Activated CD4-positive, alpha-beta T cell treated with anti-CD3 and anti-CD28 coated beads for 36 hours (primary cell): ENCODE measurements at places on chromosomes 7 and 10.

DNA sequence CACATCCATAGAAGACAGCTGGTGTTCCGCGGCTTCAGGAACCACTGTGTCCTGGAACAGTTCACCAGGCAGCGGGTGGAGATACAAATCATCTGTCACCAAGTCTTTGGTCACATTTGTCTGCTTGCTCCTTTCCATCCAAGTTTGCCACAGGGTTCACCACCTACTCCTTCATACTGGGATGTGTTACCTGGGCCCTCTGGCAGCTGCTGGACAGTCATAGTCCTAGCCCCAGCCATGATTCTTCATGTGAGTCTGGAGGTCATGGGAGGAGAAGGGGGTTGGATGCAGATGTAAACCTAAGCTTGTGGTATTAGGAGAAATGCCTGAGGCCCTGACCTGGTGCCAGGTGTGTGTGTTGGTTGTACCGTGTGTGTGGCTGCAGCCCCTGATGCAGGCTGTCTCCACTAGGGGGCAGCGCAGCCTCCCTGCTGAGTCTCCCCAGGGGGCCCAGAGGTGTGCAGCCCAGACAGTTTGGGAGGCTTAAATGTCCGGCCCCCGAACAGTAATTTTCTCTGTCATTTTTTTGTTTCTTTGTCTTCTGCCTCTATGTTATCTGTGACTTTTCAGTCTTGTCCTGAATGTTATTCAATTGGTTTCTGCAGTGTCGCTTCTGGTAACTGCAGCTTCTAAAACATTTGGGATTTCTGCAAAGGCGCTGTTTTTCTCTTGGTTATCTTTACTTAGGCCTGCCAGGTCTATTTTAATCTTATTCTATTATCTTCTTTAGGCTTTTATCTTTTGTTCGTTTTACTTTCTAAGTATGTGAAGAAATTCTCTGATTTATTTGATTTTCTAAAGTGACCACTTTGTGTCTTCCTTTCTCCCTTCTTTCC is 14.8 kb downstream of the NPS start:
- no peak overlapping the region for H3K4me3 ChIP-seq
- H3K36me3 ChIP-seq = no peaks in the 10 kb centered on the region
- no peaks in the 10 kb centered on the region for H3K4me1 ChIP-seq
- DNase-seq = peak; percentile 70
- no peak overlapping the region for H3K27ac ChIP-seq

DNA sequence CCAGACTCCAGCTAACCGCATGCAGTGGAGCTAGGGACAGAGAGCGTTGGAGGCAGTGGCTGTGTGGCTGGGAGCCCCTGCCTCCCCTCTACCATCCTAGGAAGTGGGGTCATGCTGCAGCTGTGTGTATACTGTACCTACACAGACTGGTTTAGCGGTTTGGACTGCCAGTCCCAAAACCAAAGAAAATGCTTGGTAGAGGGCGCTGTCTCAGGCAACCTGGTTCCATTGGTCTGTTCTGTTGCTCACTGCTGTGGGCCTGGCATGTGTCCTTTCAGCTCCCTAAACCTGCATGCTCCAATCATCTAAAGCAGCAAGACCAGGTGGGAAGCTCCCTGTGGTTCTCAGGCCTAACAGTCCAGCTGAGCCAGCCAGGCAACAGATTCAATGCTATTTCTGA is 4.5 kb downstream of the RBP4 start:
- no peak overlapping the region for H3K27ac ChIP-seq
- no peak for DNase-seq
- no peak overlapping the region for H3K4me3 ChIP-seq
- no peaks in the 10 kb centered on the region for H3K36me3 ChIP-seq
- H3K4me1 ChIP-seq = no peaks in the 10 kb centered on the region

- H3K4me1 ChIP-seq = no peaks in the 10 kb centered on the region
- no peak for DNase-seq
These were observed 51.1 kb downstream of the GNA12 start for GRCh38 chr7:2792856-2793487.

DNA sequence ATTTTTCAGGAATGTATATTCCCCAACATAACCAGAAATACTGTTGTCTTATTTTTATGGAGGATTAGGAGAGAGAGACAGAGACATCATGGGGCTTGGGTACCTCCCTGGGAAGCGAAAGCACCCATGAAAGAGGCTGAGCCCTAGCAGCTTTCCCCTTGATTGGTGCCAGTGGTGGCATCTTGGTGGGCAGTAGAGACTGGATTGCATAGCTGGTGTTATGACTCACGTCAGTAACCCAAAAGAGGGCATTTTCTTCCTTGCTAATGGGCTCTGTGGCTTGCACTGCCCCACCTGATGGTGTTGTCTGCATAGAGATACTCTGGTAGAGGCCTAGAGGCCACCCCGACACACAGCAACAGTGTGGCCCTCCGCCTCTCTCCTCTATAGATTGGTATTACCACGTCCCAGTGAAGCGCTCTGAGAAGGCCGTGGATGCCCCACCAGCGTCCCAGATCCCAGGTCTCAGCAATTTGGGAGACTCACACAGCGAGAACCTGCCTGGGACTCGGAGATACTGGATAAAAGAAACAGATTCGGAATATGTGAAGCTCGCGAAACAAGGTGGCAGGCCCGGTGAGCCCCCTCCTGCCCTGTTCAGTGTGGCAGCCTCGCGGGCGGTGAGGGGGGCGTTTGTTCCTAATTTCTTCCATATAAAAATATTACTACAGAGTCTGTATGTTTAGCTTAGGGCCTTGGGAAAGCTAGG is 5.8 kb downstream of the C7orf57 start:
- no peak overlapping the region for H3K4me3 ChIP-seq
- H3K27ac ChIP-seq = peak overlapping the region; percentile 80
- peaks cover 39% of the 10 kb centered on the region for H3K4me1 ChIP-seq

DNA sequence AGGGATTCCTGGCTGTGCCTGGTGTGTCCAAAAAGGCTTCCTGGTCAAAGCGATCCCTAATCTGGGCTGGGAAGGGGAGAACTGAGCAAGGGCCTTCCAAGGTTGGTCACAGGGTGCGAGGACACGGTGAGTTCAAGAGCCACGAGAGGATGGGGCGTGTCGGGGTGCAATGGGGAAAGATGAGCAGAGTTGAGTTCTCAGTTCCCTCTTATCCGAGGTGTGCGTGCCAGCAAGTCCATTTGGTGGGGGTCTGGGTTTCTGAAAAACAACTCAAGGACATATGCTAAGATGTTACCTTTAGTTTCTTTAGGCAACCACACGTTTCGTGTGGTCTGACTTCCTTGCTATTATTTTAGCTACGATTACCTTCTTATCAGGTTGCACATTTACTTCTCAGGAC is 1.3 kb downstream of the ZNF775 start:
- peaks cover 3% of the 10 kb centered on the region for H3K36me3 ChIP-seq
- no peaks in the 10 kb centered on the region for H3K27me3 ChIP-seq
- DNase-seq = no peak

DNA sequence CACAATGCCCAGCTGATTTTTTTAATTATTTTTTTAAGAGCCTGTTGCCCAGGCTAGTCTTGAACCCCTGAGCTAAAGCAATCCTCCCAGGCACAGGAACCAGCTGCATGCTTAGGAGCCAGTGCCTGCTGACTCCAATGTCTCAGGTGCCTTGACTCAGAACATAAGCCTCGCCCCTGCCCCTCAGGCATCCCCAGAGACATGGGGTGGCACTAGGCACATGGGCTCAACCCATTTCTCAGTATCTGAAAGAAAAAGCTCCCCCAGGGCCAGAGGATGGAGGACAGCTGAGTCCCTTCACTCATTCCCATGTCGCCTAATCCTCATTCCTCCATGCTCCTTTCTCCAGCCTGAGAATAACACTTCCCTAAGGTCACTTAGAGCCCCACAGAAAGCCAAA is 39.1 kb downstream of the KCNH2 start:
- peaks cover 41% of the 10 kb centered on the region for H3K4me1 ChIP-seq
- DNase-seq = no peak
- no peaks in the 10 kb centered on the region for H3K36me3 ChIP-seq
- H3K4me3 ChIP-seq = no peak overlapping the region

DNA sequence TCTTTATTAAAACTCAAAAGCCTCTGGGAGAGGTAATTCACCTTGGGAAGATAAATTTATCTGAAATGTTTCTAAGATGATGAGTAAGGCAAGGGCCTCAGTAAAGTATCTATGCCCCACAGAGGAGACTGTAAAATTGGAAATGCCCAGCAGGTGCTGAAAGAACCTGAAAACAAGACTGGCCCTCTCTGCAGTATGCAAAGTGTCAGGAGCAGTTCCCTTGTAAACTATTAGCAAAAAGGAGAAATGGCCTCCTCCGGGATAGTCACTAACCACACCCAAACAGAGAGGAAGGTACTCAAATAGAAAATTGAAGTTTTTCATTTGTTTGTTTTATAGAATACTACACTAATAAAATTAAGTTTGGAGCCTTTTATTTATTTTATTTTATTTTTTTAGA is 81.2 kb downstream of the FZD1 start:
- H3K4me1 ChIP-seq = no peaks in the 10 kb centered on the region
- H3K36me3 ChIP-seq = no peaks in the 10 kb centered on the region
- DNase-seq = no peak
- H3K4me3 ChIP-seq = no peak overlapping the region
- H3K27ac ChIP-seq = no peak overlapping the region
- H3K27me3 ChIP-seq = no peaks in the 10 kb centered on the region

DNA sequence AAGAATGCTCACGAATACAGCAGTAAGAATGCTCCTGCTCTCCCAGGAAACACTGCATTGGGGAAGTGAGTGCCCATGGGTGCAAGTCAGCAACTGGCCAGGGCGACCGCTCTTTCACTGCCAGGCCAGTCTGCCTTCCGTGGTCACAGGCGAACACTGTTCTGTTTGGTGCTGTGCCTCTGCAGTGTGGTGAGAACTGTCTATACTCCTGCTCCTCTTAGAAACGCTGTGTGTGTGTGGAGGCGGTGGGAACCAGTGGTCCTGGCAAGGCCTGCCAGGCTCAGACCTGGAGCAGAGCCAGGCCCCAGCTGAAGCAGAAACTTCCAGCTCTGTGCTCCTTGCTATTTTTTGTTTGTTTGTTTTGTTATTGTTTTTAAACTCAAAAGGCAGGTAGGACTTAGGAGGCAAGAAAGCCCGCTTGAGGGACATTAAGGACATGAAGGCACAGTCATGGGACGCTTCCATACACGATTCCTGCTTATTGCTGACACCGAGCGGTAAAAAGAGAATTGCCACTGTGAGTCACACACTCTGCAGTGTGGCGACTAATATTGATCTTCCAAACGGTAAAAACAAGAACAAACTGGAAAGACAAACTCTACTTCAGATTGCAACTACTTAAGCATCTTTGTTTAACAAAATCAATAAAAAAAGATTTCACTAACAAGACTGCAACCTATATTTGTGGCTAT is 430.8 kb downstream of the DNAJB6 start:
- no peak for DNase-seq
- no peak overlapping the region for H3K27ac ChIP-seq
- peaks cover 3% of the 10 kb centered on the region for H3K36me3 ChIP-seq
- H3K4me3 ChIP-seq = no peak overlapping the region
- H3K27me3 ChIP-seq = peaks cover 10% of the 10 kb centered on the region
- H3K4me1 ChIP-seq = no peaks in the 10 kb centered on the region

DNA sequence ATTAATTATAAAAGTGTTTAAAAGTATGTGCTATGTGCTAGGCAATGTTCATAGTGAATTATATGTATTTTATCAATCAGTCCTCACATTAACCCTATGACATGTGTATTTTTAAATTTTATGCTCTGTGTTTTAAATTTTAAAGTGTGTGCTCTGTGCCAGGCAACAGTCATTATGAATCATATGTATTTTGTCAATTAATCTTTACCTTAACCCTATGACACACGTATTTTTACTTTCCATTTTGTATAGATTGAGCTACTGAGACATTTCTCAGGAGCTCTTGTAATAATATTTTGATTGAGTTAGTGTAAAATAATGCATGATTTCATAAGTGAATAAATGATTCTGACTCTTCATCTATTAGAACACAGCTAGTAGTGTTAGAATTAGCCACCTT is 117.8 kb downstream of the THSD7A start:
- H3K27me3 ChIP-seq = no peaks in the 10 kb centered on the region
- no peak overlapping the region for H3K4me3 ChIP-seq
- H3K27ac ChIP-seq = no peak overlapping the region
- no peaks in the 10 kb centered on the region for H3K4me1 ChIP-seq

DNA sequence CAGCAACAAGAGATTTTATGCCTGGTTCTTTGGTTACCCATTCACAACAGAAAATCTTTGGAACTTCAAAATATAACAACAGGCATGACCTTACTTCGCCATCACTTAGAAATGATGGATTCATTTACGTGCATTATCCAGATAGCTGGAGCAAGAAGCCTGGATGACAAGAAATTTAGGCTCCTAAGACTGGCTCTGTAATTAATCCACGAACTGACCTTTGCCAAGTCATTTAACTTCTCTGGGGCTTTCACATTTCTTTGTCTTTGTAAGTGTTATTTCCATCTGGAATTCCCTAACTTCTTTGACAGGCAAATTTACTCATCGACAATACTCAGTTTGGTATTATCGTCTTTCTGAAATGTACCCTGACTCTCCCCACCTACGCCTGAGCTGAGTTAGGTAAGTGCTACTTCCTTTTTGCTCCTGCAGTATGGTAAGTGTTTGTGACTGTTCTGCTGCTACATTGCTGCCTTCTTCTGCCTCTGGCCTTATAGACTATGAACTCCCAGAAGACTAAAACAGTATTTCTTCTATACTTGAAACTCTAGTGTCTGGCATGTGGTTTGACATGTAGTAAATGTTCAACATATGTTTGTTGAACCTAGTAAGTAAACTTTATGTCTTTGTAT is 5.5 kb upstream of the MDFIC start:
- H3K27ac ChIP-seq = peak overlapping the region; percentile 94
- no peaks in the 10 kb centered on the region for H3K36me3 ChIP-seq
- peak; percentile 74 for DNase-seq
- H3K27me3 ChIP-seq = no peaks in the 10 kb centered on the region
- peaks cover 59% of the 10 kb centered on the region for H3K4me1 ChIP-seq
- peak overlapping the region; percentile 44 for H3K4me3 ChIP-seq

- H3K4me1 ChIP-seq = peaks cover 42% of the 10 kb centered on the region
- H3K27ac ChIP-seq = peak overlapping the region; percentile 39
- DNase-seq = peak; percentile 56
- no peak overlapping the region for H3K4me3 ChIP-seq
- peaks cover 5% of the 10 kb centered on the region for H3K27me3 ChIP-seq
- no peaks in the 10 kb centered on the region for H3K36me3 ChIP-seq
These were observed 82.9 kb downstream of the KIAA1549 start for GRCh38 chr7:138898255-138898654.

- no peak for DNase-seq
- H3K4me3 ChIP-seq = no peak overlapping the region
- H3K27ac ChIP-seq = no peak overlapping the region
- peaks cover 21% of the 10 kb centered on the region for H3K27me3 ChIP-seq
- peaks cover 2% of the 10 kb centered on the region for H3K36me3 ChIP-seq
These were observed 74.8 kb downstream of the PARD3 start for GRCh38 chr10:34740321-34740720.
